ENCODE measurements at places on chromosomes 2 and 18. TPM values are rescaled to one million over a fixed set of nuclear protein-coding genes. Genes with fewer than 3 reads are reported as not detected.

Gene ACADL
- 1.3 TPM for total RNA-seq

DNA sequence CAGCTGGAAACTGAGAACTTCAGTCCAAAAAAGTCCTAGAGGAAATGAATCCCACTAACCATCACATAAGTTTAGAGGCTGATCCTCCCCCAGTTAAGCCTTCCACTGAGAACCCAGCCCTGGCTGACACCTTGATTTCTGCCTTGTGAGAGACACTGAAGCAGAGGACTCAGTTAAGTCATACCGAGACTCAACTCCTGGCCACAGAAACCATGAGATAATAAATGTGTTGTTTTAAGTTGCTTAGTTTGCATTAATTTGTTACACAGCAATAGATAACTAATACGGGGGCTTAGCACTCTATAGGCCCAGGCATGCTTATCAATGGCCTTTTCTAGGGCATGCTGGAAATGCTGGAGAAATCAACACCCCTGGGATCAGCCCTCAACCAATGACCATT is 3.4 kb upstream of the ADD2 start:
- no peak for DNase-seq

DNA sequence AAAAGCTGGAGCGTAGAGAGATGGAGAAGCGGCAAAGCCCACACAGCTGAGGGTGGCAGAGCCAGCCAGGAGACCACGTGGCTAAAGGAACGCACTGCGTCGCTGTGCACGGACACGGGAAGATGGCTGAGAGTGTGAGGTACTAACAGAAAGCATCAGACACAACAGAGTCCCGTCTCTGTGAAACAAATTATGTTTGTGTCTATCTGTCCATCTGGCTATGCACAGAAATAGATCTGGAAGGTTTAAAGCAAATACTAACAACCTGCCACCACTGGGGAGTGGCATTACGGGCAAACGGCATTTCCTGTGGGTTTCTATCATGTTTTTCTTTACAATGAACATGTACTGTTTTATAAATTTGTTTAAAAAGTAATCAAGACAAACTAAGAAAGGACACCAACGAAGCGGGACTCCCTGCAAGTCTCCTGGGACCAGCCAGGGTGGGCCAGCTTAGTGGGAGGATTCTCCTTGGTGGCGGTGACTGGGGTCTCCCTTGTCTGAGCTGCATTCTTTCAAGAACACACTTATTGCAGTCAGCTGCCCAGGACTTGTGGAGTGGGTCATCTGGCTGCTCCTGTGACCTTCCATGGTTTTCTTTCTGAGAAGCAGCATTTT is 262.2 kb downstream of the TWIST2 start:
- DNase-seq: no peak

DNA sequence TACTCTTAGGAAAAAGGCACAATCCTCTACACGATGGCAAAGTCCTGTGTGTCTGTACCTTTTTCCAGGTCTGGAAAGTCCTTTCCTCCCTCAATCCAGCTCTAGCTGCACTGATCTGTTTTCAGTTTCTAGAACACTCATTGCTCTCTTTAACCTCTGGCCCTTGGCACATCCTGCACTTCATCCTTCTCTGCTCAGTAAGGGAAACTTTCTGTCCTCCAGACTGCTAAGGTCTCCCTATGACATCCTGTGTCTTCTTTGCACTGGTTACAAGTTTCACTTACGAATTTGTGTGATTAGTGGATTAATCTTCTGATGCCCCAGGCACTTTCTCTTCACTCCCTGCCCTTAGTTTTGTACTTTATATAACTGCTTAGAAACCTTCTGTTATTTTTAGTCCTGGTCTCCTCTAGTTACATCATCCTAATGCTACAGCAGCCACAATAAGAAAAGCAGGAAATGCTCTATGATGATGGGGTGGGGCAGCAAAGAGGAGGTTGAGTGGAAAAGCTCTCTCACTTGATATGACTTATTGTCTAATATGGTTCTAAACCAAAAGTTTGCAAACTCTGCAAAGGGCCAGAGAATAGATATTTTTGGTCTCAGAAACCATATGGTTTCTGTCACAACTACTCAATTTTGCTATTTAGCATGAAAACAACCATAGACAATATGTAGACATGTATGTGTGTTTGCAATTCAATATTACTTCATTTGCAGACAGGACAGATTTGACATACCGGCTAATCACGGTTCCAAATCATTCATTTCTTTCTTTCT is 568.2 kb downstream of the THSD7B start:
- no peak for DNase-seq

Gene PSMA8
- total RNA-seq: not detected

Gene XRCC5
- total RNA-seq: 164 TPM

- no peak for DNase-seq
These were observed 52.7 kb upstream of the TMEFF2 start for GRCh38 chr2:192247456-192247855.

GRCh38 chr2:210299866-210300373 is 15.1 kb downstream of the MYL1 start:
- DNase-seq: no peak

GRCh38 chr2:33317369-33318007 is 159.0 kb upstream of the RASGRP3 start:
- DNase-seq: no peak

Gene SLC4A3
- 2.3 TPM for total RNA-seq

Gene ZBTB7C
- 51.9 TPM for total RNA-seq

Gene HADHB
- 57.6 TPM for total RNA-seq

DNA sequence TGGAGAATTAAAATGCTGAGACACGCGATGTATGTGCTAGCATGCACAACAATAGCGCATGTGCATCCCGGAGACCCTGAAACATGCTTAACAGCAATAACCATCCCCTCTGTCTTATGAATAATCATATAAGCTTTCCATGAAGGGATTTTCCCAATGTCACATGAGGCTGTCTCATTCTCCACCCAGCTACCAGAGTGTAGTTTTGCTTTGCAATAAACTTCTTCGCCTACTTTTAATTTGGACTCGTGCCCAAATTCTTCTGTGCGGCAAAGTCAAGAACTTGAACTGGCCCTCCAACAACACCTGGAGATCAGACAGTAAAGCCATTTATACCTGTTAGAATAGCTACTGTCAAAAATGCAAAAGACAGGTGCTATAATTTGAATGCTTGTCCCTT is 15.5 kb downstream of the LYG1 start:
- DNase-seq: no peak

Data from esophagus squamous epithelium (tissue), 5 donors.